Articular chondrocyte of knee joint (primary cell): ENCODE measurements at places on chromosomes 6 and 20. TPM values are rescaled to one million over a fixed set of nuclear protein-coding genes. Genes with fewer than 3 reads are reported as not detected.

Gene FBXO30
- 17.5 and 19.8 TPM in 2 replicates for total RNA-seq

Gene GTSF1L
- not detected in 2 replicates for total RNA-seq

Gene CRISP2
- not detected in 2 replicates for total RNA-seq

Gene SLC12A5
- total RNA-seq, result under 0.01 TPM in 2 replicates

Gene GPSM3
- total RNA-seq, result 0.86 and 1.0 TPM in 2 replicates

Gene ARMC2
- total RNA-seq, result 2.8 and 4.2 TPM in 2 replicates

Gene DAAM2
- 59.9 and 63.9 TPM in 2 replicates for total RNA-seq

Gene ARMH2
- not detected in 2 replicates for total RNA-seq

Gene CALHM4
- not detected in 2 replicates for total RNA-seq
